Progenitor cell of endocrine pancreas (in vitro differentiated cells): ENCODE measurements at places on chromosomes 1 and 21. TPM values are rescaled to one million over a fixed set of nuclear protein-coding genes. Genes with fewer than 3 reads are reported as not detected.

GRCh38 chr1:94951509-94952208 lies 24.7 kb upstream of the CNN3 start:
- DNase-seq = no peak

The OR2G6 gene
- total RNA-seq = not detected in 2 replicates

The FOXO6 gene
- 2.8 and 2.9 TPM in 2 replicates for total RNA-seq

The DR1 gene
- total RNA-seq = 35.9 and 36.8 TPM in 2 replicates

GRCh38 chr1:56063461-56063860 lies 515.9 kb downstream of the PLPP3 start:
- no peak for DNase-seq

DNA sequence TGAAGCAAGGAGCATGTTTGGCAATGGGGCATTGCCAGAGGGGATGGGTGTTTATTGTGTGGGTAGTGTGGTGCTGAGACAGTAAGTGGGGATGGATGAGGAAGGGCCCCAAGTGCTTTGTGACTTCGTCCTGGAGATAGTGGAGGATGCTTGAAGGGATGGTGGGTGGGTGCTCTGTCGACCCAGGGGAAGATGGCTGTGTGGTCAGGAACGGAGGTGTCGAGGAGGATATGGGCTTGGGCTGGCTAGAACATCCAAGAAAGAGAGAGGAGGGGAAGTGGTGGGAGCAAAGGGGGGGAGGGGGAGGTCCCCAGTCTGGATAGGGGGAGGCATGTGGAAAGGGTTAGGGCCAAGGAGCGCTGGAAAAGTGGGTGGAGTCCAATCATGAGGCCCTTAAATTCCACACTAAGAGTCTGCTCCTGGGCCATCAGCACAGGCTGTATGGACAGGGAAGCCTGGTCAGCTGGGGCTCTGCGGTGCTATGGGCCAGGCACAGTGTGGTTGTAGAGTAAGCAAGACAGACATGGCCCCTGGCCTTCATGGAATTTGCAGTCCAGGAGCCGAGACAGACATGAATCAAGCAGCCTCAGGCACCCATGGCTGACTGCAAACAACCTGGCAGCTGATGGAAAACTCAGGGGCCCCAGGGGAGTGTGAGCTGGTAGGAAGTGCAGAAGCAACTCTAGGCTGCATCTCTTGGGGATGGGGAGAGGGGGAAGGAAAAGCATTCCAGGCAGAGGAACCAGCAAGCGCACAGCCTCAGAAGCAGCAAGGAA lies 36.3 kb downstream of the EDN2 start:
- no peak for DNase-seq

GRCh38 chr1:217389895-217390294 lies 241.0 kb downstream of the GPATCH2 start:
- DNase-seq = no peak

- no peak for DNase-seq
These were observed 60.5 kb downstream of the CAPN9 start for GRCh38 chr1:230807561-230808280.

GRCh38 chr1:62908168-62908695 lies 124.3 kb downstream of the ATG4C start:
- DNase-seq = no peak

The LRRC8D gene
- total RNA-seq = 41.2 and 42.1 TPM in 2 replicates

GRCh38 chr21:29817450-29817849 lies 122.3 kb downstream of the GRIK1 start:
- DNase-seq = no peak

DNA sequence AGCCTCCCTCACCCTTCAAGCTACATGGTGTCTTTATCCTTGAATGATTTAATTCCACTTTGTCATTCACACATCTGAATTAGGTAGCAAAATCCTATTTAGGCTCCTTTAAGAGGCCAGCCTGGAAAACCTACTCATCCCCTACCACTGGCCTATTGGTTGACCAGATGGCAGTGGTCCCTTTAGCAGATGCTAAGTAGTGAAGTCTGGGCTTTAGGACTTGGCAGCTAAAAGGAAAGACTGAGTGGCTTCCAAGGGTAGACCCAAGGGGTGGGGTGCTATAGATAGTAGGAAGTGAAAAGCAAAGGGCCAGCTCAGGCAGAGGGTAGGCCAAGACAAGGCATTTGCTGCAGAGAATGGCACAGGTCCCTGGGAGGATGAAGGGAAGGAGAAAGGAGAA lies 46.6 kb downstream of the KCNJ6 start:
- no peak for DNase-seq

DNA sequence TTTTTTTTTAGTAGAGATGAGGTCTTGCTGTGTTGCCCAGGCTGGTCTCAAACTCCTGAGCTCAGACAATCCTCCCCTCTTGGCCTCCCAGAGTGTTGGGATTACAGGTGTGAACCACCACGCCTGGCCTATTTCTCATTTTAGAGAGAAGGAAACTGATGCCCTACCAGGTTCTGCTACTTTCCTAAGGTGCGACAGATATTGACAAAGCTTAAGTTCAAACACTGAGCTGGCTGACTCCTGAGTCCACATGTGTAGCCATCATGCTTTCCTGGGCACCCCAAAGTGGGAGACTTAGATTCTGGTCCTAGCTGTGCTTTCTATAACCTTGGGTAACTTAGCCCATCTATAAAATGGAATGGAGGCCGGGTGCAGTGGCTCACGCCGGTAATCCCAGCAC lies 5.1 kb upstream of the TMEM222 start:
- no peak for DNase-seq

GRCh38 chr1:224287714-224288113 lies 42.3 kb downstream of the NVL start:
- no peak for DNase-seq

- no peak for DNase-seq
These were observed 159.9 kb upstream of the RUNX1 start for GRCh38 chr21:35208810-35209517.

DNA sequence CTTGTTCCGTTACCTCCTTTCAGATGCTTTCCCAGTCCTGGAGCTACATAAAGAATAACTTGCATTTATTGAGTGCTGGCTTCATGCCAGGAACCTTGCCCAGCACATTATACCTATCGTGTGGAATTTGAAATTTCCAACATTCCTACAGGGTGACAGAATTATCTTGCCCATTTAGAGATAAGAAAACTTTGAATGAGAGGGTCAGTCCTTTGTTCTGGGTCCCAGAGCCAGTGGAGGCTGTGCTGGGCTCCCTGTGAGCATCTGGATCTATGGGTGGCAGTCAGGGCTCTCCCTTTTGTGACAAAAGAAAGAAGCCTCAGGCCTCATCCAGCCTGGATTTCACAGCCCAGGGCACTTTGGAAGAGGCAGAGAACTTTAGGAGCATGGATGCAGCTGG lies 3.2 kb downstream of the GSTM4 start:
- no peak for DNase-seq

The WDR64 gene
- total RNA-seq = 0.07 TPM in 1 of 2 replicates, not detected in the other

The GPR153 gene
- 6.3 and 6.5 TPM in 2 replicates for total RNA-seq

The KAZN gene
- 12.9 and 14.6 TPM in 2 replicates for total RNA-seq

GRCh38 chr1:153357076-153357852 lies 390 bp upstream of the S100A9 start:
- DNase-seq = no peak

DNA sequence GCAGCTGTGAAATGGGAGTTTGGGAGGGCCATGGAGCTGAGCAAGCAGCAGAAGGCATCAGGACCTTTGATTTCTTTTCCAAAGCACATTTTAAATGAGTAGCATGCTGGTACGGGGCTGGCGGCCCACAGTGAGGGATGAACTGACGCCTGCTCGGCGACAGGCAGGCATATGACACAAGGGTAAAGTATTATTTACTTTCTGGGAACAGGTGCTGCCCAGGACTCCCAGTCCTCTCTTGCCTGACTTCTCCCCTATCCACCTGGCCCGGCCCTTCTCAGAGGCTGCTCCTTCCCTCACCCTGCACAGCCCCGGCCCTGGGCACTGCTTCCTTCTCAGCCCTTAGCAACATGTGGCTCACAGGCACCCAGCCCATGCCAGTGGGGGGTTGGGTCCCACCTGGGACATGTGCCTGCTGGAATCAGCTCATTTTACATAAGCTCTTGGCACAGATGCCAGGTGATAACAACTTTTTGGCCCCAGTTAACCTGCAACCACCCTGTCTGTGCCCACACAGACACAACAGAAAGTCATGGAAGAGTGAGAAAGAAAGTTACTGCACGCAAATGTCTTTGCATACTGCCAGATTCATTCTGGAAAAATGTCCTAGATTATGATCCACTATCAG lies 112.3 kb upstream of the GADD45A start:
- DNase-seq = no peak

GRCh38 chr1:201790261-201790660 lies 38.7 kb upstream of the IPO9 start:
- no peak for DNase-seq

GRCh38 chr21:44702973-44703730 lies 6.2 kb downstream of the KRTAP10-12 start:
- DNase-seq = no peak

GRCh38 chr1:229980009-229980408 lies 87.0 kb upstream of the GALNT2 start:
- DNase-seq = no peak

DNA sequence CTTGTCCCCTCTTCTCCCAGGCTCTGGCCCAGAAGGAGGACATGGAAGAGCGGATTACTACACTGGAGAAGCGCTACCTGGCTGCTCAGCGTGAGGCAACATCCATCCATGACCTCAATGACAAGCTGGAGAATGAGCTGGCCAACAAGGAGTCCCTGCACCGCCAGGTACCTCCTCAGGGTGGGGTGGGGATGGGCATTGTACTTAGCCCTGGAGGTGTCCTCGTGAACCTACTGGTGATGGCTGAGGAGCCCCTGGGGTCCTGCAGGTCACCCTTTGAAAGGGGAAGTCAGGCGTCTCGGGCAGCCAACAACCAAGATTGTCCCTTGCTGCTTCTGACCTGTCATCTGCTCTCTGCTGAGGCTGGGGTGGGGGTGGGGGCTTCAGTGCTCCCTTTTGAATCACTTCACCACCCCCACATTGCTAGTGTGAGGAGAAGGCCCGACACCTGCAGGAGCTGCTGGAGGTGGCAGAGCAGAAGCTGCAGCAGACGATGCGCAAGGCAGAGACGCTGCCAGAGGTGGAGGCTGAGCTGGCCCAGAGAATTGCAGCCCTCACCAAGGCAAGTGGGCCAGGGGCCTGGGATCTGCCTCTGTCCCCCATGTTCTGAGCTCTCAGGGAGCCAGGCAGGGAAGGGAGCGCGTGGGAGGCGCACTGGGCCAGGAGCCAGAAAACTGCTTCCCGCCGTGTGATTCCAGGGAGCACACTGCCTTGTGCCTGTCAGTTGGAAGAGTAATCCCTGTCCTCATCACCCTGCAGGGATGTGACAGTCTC lies 19.7 kb downstream of the PPFIA4 start:
- DNase-seq = no peak

The ABCG1 gene
- total RNA-seq = 3.7 and 4.6 TPM in 2 replicates

- DNase-seq = no peak
These were observed 59.9 kb upstream of the ZSWIM5 start for GRCh38 chr1:45266151-45266801.

The NBPF6 gene
- total RNA-seq = not detected in 2 replicates

DNA sequence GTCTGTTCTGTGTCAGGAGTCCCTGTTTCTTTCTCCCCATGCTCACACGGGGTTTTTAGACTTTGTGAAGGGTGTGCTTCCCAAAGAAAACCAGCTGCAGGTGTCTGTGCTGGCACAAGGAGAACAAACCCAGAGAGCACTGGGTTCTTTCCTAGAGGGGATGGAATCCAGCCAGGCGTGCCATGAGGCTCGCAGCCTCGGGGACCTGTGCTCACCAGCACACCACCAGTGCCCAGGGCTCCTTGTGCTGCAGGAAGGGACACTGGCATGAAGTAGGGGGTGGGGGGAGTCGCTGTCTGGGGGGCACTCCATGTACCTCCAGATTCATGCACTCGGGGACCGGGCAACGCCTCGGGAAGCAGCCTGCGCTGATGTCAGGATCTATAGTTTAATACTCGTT lies 57.9 kb downstream of the AGPAT3 start:
- DNase-seq = no peak

DNA sequence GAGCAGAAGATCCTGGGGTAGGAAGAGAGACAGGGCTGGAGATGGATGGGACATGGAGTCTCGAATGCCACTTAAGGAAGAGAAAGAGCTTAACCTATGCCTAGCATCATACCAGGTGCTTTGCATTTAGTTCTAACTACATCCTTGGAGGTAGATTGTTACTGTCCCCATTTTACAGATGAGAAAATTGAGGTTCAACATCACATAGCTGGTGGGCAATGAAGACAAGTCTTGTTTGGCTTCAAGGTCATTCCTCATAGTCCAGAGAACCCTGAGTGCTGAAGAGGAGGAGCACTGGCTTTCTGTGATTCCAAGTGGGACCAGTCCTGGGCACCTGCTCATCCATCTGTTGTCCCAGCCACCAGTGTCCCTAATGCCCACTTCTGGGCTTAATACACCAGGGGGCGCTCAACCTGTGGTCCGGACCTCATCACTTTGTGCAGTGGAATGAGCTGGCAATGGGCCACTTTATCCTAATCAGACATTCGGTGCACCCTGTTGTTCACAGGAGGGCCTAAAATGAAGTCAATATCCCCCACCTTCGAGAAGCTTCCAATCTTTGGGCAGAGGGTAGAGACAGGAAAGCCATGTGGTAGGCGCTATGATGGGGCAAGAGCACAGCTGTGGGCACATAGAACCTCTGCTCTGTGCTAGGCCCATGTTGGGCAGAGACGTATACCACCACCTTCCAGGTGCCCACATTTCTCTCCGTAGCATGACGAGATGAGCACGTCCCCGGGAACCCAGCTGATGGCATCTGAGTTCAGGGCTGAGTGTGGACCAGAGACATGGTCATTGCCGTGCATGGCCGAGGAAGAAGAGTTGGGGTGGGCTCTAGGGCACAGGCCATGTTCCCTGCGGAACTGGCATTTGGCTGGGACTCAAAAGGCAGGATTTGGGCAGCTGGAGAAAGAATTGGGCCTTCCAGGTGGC lies 9.2 kb downstream of the RPS6KA1 start:
- DNase-seq = no peak

DNA sequence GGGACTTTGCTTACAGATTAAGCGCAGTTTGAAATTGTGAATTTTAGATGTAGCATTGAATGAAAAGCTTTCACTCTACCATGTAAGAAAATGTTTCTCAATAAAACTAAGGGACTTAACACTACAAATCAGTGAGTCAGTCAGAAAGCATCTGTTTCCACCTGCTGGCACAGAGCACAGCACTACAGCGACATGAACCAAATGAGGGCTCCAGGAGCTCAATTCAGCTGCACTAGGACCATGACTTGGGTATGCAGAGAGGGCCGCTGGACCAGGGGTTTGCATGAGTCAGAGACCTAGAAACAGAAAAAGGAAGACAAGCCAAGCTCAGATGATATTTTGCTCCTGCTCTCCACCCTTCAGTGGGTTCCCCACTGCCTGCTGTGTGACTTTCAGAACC lies 5.2 kb downstream of the SUSD4 start:
- DNase-seq = no peak

The MYBPH gene
- total RNA-seq = not detected in 2 replicates

DNA sequence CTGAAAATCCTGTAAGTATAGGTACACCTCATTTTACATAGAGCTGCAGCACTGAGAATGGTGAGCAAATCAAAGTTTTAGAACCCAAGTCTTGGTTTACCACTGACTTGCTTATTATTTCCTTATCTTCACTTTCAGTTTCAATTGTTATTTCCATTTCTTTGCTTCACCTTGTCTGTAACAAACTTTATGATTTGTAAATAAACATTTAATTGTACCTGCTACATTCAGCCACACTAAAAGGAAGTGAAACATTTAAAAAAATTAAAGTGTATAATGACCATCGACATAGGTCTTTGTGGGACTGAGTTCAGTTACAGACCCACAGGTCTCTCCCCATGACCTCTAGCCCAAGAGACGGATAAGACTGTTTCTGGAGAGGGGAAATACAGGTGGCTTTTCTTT lies 34.4 kb downstream of the LGR6 start:
- DNase-seq = no peak

The HTR1D gene
- 0.20 and 0.31 TPM in 2 replicates for total RNA-seq

GRCh38 chr21:44767834-44768831 lies 33.5 kb downstream of the UBE2G2 start:
- no peak for DNase-seq
